ENCODE measurements at places on chromosomes 5 and 9.

GRCh38 chr5:134506054-134507039 is 19.1 kb upstream of the JADE2 start:
- no peak for DNase-seq

DNA sequence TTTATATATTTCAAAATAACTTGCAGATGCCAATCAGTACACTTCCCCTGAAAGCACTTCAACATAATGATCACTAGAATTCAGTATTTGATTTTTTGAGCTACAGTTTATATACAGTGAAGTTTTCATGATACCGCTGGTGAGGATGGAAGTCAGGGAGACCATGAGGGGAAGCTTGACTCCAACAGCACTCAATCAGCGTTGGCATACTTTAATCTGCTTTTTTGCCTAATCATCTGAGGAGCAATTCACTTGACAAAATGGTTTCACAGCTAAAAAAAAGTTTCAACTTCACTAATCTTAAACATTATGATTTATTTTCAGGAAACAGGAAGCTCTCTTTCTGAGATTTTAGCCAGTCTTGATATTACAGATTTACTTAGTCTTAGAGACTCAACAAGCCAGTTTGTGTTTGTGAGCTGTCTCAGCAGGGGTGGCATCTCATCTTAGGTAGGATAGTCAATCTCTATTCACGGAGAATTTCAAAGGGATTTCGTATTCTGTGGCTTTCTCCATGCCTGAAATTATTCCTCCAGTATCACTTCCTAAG is 111.4 kb upstream of the ARRDC3 start:
- DNase-seq: no peak

GRCh38 chr9:124708633-124709291 is 62.3 kb downstream of the NR6A1 start:
- no peak for DNase-seq

DNA sequence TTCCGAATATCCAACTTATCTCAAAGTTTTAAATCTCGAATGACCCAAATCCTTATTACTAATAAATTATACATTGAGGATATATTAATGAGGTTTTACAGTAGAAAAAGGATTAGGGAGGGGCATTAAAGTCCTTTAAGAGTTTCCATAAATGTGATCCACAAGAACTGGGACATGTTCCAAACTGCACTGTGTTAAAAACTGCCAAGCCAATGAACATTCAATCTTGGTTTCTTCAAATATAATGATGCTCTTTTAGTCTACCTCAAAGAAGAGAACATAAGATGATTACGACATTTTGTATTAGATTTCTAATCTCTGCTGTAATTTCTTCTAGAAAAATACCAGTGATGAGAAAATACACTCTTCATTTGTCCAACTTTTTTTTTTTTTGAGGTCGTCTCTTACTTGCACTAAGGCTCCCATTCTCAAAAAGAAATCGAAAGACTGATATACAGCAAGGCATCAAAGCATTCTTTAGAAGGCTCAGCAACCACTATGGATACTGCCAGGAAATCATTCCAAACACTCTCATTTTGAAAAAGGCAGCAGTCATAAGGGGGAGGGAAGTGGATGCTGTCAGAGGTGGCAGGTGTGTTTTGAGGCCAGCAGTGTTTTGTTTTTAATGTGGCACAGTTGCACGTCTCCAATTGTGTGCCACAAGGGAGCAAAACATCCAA is 1.7 kb downstream of the PTAR1 start:
- no peak for DNase-seq

DNA sequence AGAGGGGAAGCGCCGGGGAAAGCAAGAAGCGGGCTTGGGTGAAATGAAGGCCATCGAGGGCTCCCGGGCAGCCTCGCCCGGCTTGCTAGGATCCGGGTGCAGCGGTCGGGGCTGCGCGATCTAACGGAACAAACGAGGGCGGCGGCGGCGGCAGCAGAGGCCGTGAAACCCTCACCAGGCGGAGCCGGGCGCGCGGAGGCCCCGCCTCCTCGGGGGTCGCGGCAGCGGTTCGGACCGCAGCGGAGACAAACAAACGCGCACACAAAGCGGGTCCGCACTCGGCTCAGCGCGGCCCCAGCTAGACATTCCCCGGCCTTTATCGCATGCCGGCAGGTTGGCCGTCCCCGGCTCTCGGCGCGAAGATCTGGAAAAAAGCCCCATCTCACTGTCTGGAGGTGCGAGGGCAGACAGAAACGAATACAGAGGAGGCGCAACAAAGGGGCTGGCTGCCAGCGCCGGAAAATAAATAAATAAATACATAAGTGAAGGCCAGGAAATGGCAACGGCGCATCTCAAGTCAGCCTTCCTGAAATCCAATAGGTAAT is 10.5 kb upstream of the TRIM36 start:
- peak; percentile 79 for DNase-seq

DNA sequence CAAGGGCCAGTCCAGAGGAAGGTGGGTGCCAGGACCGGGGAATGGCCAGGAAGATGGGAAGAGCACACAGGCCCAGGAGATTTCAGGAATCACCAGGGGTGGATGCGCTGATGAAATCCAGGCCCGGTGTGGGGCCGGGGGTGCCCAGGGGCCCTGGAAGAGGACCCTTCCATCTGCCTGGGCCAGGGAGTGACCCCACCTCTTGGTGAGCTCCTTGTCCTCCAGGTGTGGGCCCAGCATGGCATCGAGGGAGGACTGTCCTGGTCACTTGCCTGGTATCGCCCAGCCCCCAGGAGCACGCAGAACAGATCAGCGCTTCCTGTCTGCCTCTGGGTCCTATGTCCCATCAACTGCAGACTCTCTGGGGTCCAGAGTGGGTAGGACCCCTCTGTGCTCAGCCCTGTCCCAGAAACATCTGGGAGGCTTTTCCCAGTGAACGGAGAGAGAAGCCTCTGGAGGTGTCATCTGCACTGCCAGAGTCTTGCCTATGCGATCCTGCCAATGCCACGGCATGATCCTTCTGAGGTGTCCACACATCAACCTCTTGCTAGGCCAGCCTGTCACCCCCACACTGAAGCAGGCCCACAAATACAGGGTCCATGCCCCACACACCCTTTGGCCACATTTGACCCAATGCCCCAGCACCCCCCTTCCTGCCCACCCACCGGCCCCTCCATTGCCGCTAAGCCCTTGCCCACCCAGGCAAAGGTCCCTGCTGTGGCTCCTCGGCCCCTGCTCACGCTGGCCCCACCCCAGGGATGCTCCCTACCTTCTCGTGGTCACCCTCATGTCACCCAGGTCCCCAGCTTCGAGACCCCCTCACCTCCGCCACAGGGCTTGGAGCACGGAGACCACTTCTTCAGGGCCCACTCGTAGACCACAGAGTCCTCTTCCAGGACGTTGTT is 67.2 kb downstream of the ZNF354C start:
- DNase-seq: no peak

GRCh38 chr5:149714877-149715502 is 15.1 kb upstream of the PPARGC1B start:
- DNase-seq: no peak
